Central memory CD4-positive, alpha-beta T cell (primary cell): ENCODE measurements at places on chromosomes 12 and 14.

DNA sequence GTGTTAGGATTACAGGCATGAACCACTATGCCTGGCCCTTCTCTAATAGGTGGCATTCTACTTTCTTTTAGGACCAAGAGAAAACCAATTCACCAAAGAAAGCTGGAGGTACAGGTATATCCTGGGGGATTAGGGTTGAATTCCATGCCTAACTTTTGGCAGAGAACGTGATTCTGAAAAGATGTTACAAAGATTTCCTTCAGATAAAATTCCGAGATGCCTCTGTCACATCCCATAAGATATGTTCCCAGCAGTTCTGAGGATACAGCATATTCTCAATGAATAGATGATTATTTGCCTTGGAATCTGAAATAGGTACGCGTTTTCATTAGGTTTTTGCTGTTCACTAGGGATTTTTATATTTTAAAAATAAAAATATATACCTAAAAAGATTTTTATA lies 111.9 kb upstream of the KRAS start:
- no peak for DNase-seq

- no peak for DNase-seq
These were observed 31.2 kb downstream of the TMEM132C start for GRCh38 chr12:128298091-128298748.

- DNase-seq = no peak
These were observed 122.5 kb downstream of the KTN1 start for GRCh38 chr14:55702511-55702910.

DNA sequence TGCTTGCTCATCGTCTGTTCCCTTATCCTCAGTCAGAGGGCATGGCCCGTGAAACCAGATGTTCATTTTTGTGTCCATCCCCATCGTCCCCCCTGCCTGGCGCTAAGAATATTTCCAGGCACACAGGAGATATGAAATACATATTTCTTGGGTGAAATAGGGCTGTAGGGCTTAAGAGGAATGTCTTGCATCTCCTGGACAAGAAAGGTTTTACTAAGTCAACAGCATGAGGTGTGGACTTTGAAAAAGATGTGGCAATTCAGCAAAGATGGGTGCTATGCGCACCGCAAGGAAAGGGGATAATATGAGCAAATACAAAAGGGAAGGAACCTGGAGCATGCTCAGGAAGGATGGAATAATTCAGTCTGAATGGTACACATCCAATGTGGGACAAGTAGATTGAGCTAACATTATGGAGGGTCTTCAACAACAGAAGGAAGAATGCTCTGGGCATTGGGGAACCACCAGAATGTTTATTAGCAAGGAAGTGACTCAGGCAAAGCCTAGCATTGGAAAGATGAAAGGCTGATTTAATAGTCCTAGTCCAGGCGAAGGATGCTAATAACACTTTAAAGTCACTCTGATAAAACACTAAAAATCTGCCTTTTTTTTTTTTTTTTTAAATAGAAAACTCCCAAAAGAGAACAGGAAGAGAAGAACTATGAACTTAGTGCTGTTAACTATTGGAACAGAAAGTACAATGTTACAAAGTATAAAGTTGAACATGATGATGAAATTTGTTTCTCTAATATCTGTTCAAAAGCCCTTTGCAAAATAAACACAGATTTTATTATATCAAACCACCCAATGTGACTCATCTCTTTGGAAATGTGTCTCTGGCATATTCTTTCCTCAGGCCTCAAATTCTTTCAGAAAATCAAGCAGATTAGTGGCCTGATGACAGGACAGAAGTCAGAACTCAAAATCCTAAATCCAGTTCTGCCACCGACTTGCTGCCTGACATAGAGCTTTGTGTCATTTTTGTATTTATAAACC lies 449.5 kb downstream of the BCAT1 start:
- no peak for DNase-seq

GRCh38 chr14:69231486-69231885 lies 28.5 kb upstream of the GALNT16 start:
- DNase-seq = no peak

DNA sequence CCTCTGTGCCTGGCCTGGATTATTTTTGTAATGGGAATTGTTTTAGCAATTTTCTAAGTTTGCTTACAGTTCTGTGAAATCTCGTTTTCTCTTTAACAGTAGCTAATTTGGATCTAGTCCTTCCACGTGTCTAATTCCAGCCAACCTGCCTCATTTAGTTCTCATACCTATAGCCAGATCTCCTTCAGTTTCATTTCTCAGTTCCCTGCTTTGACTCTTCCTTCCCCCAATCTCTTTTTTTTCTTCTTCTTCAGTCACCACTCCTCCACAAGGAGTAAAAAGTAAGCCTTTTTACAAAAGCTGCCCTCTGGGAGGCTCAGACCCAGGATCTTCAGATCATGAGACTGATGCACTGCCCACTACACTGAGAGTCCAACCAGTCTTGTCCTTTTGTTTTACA lies 1.4 kb downstream of the THTPA start:
- DNase-seq = no peak

DNA sequence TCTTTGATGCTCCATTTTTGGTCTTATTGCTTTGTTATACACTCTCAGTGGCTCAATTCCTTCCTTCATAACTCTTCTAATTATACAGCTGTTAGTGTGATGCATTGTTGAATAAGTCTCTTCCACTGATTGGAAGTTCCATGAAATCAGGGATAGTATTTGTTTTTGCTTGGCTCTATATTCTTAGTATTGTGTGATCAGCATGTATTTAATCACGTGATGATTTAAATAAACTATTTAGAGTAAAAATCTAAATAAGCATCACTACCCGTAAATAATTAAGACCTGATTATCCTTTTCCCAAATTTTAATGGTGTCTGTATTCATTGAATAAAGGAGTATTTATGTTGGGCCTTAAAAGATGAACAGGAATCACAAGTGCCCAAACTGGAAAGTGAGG lies 355.7 kb downstream of the NPAS3 start:
- DNase-seq = no peak

DNA sequence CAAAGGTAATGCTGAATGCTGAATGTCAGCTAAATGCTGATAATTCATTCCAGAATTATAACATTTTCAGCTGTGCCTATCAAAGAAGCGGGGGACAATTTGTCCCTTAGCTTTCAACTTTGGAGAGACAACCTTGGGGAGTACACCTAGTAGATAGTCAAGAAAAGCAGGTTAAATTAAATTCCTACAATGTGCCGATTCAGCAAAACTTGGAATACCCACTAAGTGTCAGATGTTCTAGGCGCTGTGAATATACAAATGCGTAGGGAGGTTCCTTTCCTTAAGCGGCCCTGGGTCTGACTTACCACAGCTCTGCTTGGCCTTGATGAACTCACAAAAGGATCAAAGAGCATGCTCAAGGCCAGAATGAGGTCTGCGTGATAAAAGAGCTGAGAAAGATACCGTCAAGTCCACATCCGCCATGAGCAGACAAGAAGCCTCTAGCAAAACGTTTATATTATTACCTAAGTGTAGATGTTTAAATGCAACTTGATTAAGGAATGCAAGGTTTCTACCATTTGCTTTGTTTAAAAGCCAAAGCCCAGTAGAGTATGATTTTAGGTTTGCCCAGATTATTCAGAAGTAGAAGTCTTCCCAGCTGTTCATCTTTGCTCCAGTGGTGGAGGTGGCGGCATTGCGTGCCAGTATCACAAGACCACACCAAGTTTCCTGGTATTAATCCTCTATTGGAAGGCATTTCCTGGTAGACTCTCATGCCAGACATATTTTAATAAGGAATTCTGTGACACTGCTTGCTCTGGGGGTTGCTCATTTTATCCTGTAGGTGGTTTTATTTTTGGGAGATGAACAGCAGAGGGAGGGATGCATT lies 368.6 kb downstream of the DPF3 start:
- DNase-seq = no peak

GRCh38 chr14:76491172-76491930 lies 115.4 kb downstream of the ESRRB start:
- DNase-seq = no peak

DNA sequence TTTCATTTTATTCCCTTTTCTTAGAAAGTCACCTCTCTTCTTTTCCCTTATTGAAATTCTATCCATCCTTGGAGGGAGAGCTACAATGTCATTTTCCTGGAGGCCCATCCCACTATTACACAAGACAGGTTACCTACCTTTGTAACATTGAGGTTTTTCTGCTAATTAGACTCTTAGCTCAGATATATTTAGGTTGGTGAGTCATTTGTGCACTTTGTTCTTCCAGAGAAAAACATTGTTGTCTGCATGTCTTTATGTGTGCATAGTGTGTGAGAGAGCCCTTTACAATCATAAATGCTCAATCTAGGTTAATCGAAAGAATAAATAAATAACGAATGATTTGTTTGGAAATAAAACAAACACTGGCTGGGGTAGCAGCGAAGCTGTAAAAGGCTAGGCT lies 191.8 kb downstream of the DACT1 start:
- no peak for DNase-seq

DNA sequence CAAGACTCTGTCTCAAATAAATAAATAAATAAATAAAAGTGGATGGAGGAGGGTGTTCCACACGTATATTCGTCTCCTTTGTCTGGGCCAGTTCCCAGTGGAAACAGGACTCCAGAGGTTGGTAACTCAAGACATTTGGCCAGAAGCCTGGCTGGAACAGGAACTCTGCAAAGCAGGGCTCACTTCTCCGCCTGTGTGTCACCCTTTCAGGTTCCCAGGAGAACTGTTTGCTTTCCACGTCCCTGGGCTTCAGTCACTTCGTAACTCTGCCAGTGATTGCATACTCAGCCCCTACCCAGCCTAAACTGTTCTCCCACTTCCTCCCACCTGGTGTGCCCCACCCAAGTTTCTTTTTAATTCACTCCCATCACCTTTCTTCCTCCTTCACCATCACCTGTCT lies 7.0 kb upstream of the UBE2N start:
- DNase-seq = no peak

GRCh38 chr12:43835656-43836474 lies at the start of gene TMEM117:
TMEM117 (plus strand) TSS chr12:43836081.
- peak; percentile 66 for DNase-seq

GRCh38 chr12:9648701-9649531 lies 20.6 kb upstream of the CLEC2D start:
- no peak for DNase-seq

DNA sequence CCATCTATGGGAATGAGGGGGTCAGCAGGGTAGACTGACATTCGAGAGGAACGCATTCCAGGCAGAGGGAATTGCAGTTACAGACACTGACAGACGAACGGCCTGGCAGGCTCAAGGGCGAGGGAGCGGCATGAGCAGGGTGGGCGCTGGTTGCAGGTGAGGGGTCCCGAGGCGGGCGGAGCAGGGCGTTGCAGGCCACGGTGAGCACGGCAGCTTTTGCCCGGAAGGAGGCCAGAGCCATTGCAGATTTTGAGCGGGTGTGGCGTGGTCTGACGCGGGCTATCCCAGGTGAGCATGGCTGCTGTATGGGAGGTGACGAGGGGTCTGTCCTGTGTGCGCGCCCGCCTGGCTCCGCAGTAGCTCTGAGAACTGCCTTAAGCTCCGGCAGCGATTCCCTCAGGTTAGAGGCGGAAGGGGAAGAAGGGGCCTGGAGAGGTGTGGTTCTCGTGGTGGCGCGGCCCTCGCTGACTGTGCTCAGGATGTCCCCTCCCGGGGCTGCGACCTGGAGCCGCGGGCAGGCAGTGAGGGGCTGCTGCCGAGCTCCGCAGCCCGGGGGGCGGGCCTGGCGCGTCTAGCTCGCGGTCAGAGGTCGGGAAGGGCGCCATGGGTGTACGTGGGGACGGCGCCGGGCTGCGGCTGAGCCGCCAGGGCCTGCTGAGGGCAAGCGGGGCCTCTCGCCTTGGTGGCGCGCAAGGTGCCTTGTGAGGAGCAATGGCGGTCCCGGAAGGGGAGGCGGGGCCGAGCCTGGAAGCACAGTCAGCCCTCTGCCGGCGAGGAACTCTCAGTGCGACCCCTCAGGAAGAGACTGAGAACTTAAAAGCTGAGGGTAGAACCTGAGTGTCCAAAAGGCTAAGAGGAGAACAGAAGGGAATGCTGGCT lies 177.1 kb downstream of the CACNA1C start:
- DNase-seq = no peak

- no peak for DNase-seq
These were observed 52.5 kb upstream of the PLEKHG7 start for GRCh38 chr12:92650228-92650822.

GRCh38 chr14:22422238-22422637 lies 166.8 kb downstream of the DAD1 start:
- DNase-seq = no peak

DNA sequence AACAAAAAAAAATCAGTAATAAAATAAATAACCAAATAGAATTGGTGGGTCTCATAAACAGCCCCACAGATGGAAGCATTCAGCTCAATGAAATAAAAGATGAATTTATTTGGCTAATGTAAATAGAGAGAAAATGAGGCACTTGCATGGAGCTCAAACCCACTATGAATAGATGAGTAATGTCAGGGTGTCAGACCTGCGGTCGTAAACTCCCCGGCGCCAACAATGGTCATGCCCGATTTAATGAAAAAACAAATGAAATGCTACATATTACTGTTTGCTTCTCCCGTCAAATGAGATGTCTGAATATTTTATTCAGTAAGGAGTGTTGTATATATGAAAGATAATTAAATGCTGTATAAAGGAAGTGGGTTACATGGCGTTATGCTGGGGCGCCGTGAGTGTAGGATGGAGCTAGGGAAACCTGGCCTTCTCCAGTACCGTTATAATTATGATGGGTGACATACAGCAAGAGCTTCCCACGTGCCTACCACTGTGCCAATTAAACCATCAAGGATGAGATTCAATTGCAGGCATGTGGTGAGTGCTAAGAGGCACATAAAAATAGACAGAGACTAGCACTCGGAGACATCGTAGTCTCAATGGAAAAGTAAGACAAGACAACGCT lies 648.1 kb downstream of the BCL11B start:
- no peak for DNase-seq

DNA sequence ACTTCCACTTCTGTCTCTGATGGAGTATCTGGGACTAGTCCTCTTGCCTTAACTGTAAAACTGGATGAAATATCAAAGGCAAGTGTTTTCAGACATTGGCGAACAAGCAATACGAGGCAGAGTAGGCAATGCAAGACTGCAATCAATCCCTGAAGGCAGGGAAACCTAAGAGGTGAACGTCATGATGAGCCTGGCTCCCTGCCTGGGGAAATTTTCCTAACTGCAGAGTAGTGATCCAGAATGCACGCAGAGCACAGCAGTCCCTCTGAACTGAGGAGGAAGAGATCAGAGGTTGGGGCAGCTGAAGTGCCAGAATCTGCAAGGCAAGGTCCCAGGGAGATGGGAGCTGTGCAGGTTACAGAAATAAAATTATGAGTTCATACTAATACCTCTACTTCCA lies 18.5 kb downstream of the BHLHE41 start:
- DNase-seq = no peak
